Activated CD4-positive, alpha-beta T cell treated with anti-CD3 and anti-CD28 coated beads, Interleukin-2, amount 50 U/mL, for 4 hours (primary cell): ENCODE measurements at places on chromosomes 3 and 15.

- no peak for DNase-seq
Observed at GRCh38 chr3:102205647-102206046, 229.2 kb upstream of the ZPLD1 start.

- no peak for DNase-seq
Observed at GRCh38 chr3:28947061-28947460, 333.8 kb upstream of the RBMS3 start.

DNA sequence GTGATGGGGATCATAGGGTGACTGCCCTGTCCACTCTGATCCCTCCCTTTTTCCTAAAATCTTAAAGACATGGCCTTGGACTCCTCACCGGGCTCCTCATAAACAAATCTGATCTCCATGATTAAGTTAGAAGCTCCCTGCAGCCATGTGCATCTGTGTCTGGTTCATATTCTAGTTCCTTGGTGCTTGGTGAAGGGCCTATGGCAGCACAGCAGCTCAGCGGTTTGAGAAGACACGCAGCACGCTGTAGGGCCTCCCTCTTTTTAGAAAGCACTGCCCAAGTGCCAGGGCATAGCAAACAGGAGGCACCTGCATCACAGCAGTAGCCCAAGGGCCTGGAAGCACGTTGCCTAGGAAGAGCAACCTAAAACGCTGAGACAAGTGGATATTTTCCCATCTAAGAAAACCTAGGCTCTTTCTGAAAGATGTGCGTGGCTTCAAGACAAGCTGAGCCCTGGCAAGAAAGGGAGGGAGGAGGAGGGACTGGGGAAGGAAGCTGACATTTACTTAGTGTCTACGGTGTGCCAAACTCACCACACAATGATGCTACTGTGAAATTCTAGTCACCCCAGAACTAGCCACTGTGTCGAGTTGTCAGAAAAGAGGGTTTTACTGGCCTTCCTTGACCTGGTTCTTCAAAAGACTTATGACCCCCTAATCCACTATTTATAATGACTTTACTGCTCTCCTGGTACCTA lies 14.9 kb upstream of the ULK3 start:
- DNase-seq, result no peak

- DNase-seq, result no peak
Observed at GRCh38 chr3:43817825-43818224, 127.1 kb downstream of the ABHD5 start.

GRCh38 chr3:141000027-141000663 lies 51.0 kb upstream of the SPSB4 start:
- peak; percentile 19 for DNase-seq

- no peak for DNase-seq
Observed at GRCh38 chr3:81072591-81072990, 688.9 kb downstream of the GBE1 start.

- DNase-seq, result no peak
Observed at GRCh38 chr3:160758929-160759577, 3.0 kb downstream of the PPM1L start.

- no peak for DNase-seq
Observed at GRCh38 chr3:29240248-29240647, 40.6 kb upstream of the RBMS3 start.

- no peak for DNase-seq
Observed at GRCh38 chr15:39056357-39056756, 491.7 kb upstream of the RASGRP1 start.

DNA sequence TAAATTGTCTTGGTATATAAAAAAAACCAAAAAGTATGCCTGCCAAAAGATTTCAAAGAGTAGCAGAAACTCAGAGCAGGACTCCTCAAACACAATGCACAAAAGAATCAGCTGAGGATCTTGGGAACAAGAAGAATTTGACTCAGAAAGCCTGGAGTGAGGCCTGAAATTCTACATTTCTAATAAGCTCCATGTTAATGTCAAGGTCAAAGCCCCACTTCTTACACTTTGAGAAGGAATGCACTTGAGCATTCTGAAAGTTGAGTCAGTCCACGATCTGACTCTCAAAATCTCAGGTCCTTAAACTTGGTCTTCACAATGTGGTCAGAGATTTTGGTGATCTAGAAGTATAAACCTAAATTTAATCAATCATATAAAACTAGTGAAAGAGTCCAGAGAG lies 910.0 kb upstream of the GBE1 start:
- no peak for DNase-seq

- DNase-seq, result no peak
Observed at GRCh38 chr3:10716964-10717363, 99.1 kb upstream of the SLC6A11 start.

GRCh38 chr3:42739401-42740158 lies 33.5 kb downstream of the CCDC13 start:
- no peak for DNase-seq

- DNase-seq, result no peak
Observed at GRCh38 chr3:137062250-137062649, 104.5 kb downstream of the IL20RB start.

DNA sequence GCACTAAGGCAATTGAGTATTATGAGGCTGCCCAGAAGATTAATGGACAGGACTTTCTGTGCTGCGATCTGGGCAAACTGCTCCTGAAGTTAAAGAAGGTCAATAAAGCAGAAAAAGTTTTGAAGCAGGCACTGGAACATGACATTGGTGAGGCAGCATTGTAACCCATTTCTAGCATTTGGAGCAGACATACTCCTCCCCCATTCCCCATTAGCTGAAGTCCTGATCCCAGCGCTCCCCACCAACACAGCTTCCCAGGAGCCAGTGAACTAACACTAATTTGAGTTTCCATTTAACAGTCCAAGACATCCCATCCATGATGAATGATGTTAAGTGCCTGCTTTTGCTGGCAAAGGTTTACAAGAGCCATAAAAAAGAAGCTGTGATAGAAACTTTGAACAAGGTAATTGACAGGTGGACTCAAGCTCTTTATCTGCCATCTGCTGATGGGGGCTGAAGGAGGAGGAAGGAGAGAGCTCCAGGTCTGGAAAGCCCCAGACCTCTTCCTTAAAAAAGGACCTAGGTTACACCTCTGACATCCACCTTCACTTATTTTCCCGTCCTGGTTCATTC lies 22.6 kb downstream of the CSRNP1 start:
- DNase-seq, result no peak

DNA sequence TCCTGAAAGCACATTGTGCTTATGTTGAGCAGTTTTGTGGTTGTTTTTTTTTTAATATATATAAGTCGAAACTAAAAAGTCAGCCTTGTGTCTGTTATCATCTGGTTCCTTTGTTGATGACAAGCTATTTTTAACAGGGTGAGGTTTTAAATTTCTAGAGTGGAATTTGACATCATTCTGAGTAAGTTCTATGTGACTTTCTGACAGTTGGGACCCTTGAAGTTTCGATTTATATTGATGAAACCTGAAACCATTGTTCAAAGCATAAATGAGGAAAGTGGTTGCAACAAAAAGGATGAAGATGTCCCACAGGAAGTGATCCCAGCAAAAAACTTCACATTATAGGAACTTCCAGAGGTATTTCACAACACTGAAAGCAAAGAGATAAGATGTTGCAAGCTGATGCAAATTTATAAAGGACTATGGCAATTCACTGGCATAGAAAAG lies 94.0 kb downstream of the CYP19A1 start:
- DNase-seq, result no peak

GRCh38 chr15:22956978-22957260 lies 23.2 kb downstream of the CYFIP1 start:
- DNase-seq, result no peak

GRCh38 chr3:40969756-40970466 lies 229.4 kb upstream of the CTNNB1 start:
- DNase-seq, result no peak

- DNase-seq, result no peak
Observed at GRCh38 chr15:51288143-51289065, 50.0 kb downstream of the CYP19A1 start.

DNA sequence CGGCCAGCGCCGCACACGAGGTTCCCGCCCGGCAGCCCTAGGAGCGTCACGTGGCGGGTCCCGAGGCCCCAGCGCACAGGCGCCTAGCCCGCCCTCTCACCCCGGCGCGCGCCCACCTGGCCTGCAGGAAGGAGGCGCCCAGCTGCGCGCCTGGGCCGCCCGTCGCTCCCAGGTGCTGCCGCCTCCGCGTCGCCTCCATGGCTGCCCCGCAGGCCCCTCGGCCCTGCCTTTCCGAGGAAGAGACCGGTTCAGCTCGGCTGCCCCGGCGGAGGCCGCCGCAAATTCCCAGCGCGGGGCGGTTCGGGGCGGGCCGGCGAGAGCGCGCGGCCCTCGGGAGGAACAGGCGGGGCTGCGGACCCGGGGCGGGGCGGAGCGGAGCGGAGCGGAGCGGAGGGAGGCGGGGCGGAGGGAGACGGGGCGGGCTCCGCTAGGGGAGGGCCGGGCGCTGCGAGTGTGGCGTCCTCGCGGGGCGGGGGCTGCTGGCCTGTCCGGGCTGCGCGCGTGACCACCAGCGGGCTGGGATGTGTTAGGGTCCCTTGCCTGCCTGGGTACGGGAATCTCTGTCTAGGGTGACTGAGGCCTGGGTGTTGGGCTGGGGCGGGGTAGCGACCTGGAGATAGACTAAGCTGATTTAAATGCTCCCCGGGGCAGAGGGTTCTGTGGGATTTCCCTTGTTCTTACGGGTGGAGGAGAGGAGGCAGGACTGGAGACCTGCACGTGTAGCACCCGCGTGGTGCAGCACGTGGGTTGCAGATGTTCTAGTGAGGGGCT lies at the start of gene CLN6:
Gene CLN6 (minus strand): TSS at position 343 of the 771 bp plus-strand sequence. CDS start 144 bp downstream, at position 199.
- peak; percentile 70 for DNase-seq

DNA sequence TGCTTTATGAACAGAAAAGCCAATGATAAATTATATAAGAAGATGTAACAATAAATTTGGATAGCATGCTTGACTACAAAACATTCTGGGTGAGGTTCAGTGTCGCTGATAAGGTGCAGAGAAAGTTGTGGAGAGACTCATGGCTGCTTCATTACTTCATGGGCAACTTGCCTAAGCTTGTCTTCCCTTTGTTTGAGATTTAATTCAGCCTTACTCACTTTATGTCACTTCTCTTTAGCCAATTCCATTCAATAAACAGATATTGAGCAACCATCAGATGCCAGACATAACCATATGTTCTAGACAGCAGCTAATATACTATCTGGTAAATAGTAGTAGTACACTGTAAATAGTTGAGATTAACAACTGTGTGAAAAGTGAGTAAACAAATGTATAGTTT lies 401.5 kb upstream of the FRG2C start:
- no peak for DNase-seq

- no peak for DNase-seq
Observed at GRCh38 chr3:177641206-177641605, 443.9 kb upstream of the TBL1XR1 start.

DNA sequence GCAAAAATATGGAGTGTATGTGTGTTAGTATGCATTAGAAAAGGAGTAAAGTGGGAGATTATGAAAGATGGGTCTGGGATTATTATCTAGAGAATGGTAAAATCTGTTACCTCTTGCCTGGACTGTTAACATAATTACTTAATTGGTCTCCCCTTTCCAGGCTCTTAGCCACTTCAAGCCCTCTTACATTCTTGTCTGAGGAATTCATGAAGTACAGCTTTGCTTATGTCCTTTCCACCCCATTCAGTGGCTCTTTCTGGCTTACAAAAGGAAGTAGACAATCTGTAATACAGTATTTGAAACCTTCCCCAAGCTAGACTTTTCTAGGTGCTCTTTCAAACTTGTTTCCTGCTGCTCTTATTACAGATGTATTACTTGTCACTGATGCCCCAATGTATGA lies 129.8 kb downstream of the MBNL1 start:
- DNase-seq, result no peak

- peak; percentile 4 for DNase-seq
Observed at GRCh38 chr15:64634027-64634426, 141.4 kb downstream of the RBPMS2 start.

DNA sequence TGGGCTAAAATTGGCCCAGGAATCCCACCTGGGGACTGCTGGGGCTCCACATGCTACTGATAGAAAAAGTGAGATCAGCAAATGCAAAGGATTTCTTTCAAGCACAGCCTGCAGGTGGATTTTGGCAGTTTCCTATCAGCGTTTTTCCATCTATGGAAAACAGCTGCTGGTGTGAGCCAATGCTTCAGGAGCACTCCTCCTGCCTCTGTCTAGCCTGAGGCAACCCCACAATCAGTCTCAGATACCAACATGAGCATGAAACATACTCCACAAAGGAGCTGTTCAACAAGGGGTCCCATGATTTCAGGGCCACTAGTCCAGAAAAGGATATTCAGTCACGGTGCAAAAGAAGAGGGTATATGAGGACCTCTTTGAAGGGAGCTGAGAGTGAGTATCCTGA lies 311.5 kb upstream of the THBS1 start:
- no peak for DNase-seq

GRCh38 chr3:124859025-124859424 lies 28.1 kb downstream of the ITGB5 start:
- no peak for DNase-seq

DNA sequence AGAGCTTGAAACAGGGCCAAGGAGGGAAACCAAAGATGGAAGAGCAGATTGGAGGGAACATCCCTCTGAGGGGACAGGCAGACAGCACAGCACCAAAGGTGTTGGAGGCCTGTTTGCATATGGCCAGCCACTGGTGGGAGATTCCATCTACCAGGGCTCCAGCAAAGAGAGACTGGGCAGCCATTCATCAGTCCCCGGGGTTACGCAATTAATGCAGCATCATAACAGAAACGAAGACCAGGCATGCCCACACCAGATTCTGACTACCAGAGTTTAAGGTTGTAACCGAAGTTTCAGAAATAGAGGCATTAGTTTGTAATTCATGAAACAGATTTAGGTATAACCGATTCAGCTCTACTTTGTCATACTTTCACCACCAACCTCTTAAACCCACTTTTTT lies 58.1 kb downstream of the COL8A1 start:
- no peak for DNase-seq

- no peak for DNase-seq
Observed at GRCh38 chr3:140007911-140008869, 73.2 kb downstream of the CLSTN2 start.

GRCh38 chr3:130276203-130276803 lies 69.2 kb upstream of the COL6A5 start:
- no peak for DNase-seq

DNA sequence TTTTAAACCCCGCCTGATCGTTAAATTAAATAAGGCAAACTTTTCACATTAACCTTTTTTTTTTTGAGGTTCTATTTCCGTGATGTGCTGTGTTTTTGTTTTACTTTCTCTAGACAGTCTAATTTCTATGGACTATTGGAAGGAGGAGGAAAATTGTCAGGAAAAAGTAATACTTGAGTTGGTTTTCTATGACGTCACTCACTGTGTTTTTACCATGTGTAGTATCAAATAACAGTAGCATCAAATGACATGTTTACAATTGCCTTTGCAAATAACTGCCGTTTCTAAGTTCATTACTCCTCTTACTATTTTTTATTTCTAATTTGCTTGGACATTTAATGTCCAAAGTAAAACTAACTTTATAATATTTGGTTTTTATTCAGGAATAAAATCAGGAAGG lies 32.3 kb downstream of the MYO1E start:
- no peak for DNase-seq

DNA sequence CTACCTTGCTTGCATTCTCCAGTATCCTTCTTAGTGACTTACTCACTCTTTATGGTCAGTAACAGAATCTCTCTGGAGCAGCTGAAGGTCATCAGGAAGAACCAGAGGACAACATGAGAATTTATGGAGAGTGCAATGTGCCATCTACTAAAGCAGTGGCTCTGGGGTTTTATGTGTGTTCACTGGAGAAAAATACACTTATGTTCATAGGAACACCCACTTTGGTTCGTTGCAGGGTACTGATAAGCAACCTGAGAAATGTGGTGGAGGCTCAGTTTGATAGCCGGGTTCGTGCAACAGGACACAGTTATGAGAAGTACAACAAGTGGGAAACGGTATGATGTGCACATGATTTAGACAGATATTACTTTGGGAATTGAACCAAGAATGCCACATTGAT lies 12.8 kb downstream of the CPB1 start:
- no peak for DNase-seq

- no peak for DNase-seq
Observed at GRCh38 chr3:175662815-175663214, 803.7 kb downstream of the NAALADL2 start.

- no peak for DNase-seq
Observed at GRCh38 chr3:11545186-11545851, 98.4 kb downstream of the VGLL4 start.
